ENCODE measurements at places on chromosomes 6 and 20.

GRCh38 chr20:49426873-49427272 lies 55.6 kb downstream of the KCNB1 start:
- peaks cover 24% of the 10 kb centered on the region for H3K27me3 ChIP-seq
- no peaks in the 10 kb centered on the region for H3K4me1 ChIP-seq
- DNase-seq: no peak
- no peaks in the 10 kb centered on the region for H3K36me3 ChIP-seq
- no peak overlapping the region for H3K4me3 ChIP-seq
- no peak overlapping the region for H3K27ac ChIP-seq

DNA sequence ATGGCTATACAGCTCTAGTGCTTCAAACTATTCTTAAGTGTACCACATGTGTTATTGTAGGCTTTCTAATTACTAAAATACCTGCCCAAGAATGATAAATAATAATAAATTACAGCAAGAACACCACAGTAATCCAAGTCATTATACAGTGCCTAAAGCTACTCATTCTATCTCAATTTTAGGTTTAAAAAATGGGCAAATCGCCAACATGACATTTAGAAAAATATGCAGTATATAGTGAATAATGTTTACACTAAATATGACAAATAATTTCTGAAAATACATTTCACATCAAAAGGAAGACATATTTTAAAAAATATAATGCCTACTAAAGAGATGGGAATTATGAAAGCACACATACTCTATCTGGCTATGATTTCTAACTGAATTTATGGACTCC lies 91.8 kb downstream of the MAN1A1 start:
- no peak overlapping the region for H3K4me3 ChIP-seq
- no peak for DNase-seq
- H3K27ac ChIP-seq: no peak overlapping the region
- H3K36me3 ChIP-seq: peaks cover 14% of the 10 kb centered on the region
- peaks cover 4% of the 10 kb centered on the region for H3K4me1 ChIP-seq

DNA sequence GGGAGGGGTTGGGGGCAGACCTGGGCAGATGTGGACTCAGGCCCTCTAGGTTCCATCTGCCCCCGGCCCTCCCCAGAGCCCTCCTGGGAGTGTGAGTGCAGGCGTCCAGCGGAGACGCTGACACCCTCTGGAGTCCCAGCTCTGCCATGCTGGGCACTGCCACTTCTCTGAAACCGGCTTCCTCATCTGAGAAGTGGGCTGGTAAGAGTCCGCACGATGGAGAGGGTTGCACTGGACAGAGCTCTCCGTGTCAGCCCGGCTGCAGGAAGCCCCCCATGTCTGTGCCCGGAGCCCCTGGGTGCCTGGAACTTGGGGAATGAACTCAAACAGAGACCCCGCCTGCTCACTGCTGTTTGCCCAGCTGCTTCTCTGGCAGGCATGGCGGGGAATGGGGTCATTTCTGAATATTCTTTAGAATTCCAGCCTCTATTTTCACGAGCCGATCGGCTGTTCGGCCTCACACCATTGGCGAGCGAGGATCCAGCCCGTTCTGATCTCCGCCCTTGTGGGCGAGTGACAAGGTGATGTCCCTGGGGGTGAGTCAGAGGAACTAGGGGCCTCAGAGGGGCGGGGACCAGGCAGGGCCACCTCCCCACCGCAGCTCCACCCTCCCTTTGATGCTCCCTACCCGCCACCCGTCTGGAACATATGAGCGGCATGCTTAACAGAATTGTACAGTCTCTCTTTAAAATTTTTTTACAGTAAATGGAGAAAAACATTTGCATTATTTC lies 47.8 kb upstream of the GATA5 start:
- H3K27me3 ChIP-seq: peaks cover 28% of the 10 kb centered on the region
- H3K27ac ChIP-seq: no peak overlapping the region
- H3K4me1 ChIP-seq: peaks cover 6% of the 10 kb centered on the region
- no peaks in the 10 kb centered on the region for H3K36me3 ChIP-seq
- no peak for DNase-seq

DNA sequence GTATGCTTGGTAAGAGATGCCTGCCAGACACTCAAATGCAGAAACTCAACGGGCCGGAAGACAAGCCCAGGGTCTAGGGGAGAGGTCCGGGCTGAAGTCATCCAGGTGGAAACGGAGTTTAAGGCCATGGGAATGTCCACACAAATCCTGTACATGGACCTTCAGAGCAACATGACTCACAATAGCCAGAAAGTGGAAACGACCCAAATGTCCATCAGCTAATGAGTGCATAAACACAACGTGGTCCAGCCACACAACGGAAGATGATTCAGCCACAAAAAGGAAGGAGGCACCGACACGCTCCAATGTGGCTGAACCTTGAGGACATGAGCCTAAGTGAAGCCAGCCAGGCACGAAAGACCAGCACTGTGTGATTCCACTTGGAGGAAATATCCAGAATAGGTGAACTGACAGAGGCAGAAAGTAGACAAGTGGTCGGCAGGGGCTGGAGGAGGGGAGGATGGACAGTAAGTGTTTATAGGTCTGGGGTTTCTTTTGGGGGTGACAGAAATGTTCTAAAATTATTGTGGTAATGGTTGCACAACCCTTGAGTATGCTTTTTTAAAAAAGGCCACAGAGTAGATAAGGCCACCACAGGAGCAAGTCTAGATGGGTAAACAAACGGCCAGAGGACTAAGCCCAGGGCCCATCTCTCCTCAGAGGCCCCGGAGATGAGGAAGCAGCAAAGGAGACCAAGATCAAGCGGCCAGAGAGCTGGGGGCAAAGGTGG lies 105.6 kb downstream of the PREX1 start:
- no peak for DNase-seq
- H3K27ac ChIP-seq: peak overlapping the region; percentile 84
- H3K4me3 ChIP-seq: peak overlapping the region; percentile 47
- peaks cover 38% of the 10 kb centered on the region for H3K36me3 ChIP-seq
- peaks cover 76% of the 10 kb centered on the region for H3K4me1 ChIP-seq

DNA sequence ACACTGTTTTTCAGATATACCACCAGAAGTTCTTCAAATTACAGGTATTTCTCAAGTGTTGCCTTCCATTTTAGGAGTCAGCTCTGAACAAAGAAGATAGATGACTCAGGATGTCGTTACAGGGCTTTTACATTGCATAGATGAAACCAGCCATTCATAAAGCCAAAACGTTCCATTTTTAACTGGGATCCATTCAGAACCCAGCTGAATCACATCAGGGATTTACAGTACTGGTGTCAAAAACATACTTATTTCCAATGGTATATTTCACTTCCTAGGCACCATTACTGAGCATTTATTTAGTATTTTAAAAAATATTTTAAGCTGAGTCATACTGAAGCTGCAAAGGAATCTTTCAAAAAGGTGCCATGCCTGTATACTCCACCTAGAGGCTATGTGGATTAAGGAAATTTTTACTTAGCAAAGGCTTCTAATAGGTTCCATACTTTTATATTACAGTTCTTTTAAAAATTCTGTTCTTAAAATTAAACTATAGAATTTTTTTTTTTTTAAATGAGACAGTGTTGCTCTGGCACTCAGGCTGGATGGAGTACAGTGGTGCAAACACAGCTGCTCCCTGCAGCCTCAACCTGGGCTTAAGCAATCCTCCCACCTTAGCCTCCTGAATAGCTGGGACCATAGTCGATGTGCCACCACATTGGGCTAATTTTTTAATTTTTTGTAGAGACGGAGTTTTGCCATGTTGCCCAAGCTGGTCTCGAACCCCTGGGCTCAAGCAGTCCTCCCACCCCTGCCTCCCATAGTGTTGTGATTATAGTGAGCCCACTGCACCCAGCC lies 2.6 kb downstream of the ASF1A start:
- H3K4me3 ChIP-seq: peak overlapping the region; percentile 64
- H3K27me3 ChIP-seq: no peaks in the 10 kb centered on the region
- no peak for DNase-seq
- peaks cover 59% of the 10 kb centered on the region for H3K4me1 ChIP-seq
- peaks cover 39% of the 10 kb centered on the region for H3K36me3 ChIP-seq

GRCh38 chr6:106077170-106077569 lies 9.0 kb upstream of the PRDM1 start:
- peaks cover 5% of the 10 kb centered on the region for H3K4me1 ChIP-seq

All from activated B cell treated with CpG ODN at 0.5 μM for 24 hours (primary cell).